NCI-H2107 (cell line): ENCODE measurements at places on chromosomes 4 and X.

- no peak for DNase-seq
These were observed 55.4 kb upstream of the BCLAF3 start for GRCh38 chrX:20046223-20046622.

- no peak for DNase-seq
These were observed 2.6 kb downstream of the POLA1 start for GRCh38 chrX:24696294-24696693.

GRCh38 chrX:129984111-129984958 is 1.9 kb downstream of the BCORL1 start:
- no peak for DNase-seq

DNA sequence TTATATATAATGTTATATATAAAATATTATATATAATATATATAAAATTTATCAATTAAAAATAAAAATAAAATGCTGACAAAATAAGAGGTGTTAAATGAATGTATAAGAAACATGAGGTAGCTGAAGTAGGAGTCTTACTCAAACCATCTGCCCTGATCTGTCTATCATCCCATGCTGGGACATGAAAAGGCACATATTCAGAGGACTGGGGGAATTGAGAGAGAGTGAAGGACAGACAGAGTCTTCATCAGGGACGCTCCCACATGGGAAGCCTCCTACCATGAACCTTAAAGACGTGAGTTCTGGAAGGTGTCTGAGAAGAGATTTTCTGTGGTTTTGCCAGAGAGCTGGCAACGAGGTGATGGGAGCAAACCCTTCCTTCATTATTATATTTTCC is 4.1 kb upstream of the ARSF start:
- no peak for DNase-seq
